ENCODE measurements at places on chromosomes 12 and 14. TPM values are rescaled to one million over a fixed set of nuclear protein-coding genes. Genes with fewer than 3 reads are reported as not detected.

The GALNT16 gene
- total RNA-seq, result 70.5 TPM

The PTPRB gene
- 38.7 TPM for total RNA-seq

The CLEC2A gene
- total RNA-seq, result not detected

The MYF5 gene
- not detected for total RNA-seq

The PARP2 gene
- total RNA-seq, result 15.6 TPM

The EPYC gene
- total RNA-seq, result not detected

The IAPP gene
- total RNA-seq, result not detected

The C14orf180 gene
- 44.1 TPM for total RNA-seq

The STYK1 gene
- not detected for total RNA-seq

The CLEC14A gene
- total RNA-seq, result 34.3 TPM

The DTX1 gene
- total RNA-seq, result 1.5 TPM

The KRT74 gene
- total RNA-seq, result 0.14 TPM

The KLRB1 gene
- 0.19 TPM for total RNA-seq

The HOXC4 gene
- total RNA-seq, result not detected

The OTX2 gene
- total RNA-seq, result not detected

The TAS2R43 gene
- total RNA-seq, result not detected

The RERG gene
- total RNA-seq, result 4.5 TPM

The SLC8A3 gene
- total RNA-seq, result 0.05 TPM
